ENCODE measurements at places on chromosomes 6 and 20. TPM values are rescaled to one million over a fixed set of nuclear protein-coding genes. Genes with fewer than 3 reads are reported as not detected.

The FOXA2 gene
- total RNA-seq: not detected

The KCNG1 gene
- 4.0 TPM for total RNA-seq

The GSTA3 gene
- not detected for total RNA-seq

The LST1 gene
- total RNA-seq: 19.2 TPM

The MCM3 gene
- total RNA-seq: 297 TPM

The PRL gene
- not detected for total RNA-seq

The KHDRBS2 gene
- total RNA-seq: not detected

The SPATA25 gene
- 1.7 TPM for total RNA-seq

The SLC35D3 gene
- total RNA-seq: not detected
